ENCODE measurements at places on chromosomes 5 and 9.

- no peak for DNase-seq
Measured at GRCh38 chr5:61440596-61440995, 108.5 kb downstream of the ZSWIM6 start.

- no peak for DNase-seq
Measured at GRCh38 chr9:81610740-81611107, 78.6 kb downstream of the TLE1 start.

DNA sequence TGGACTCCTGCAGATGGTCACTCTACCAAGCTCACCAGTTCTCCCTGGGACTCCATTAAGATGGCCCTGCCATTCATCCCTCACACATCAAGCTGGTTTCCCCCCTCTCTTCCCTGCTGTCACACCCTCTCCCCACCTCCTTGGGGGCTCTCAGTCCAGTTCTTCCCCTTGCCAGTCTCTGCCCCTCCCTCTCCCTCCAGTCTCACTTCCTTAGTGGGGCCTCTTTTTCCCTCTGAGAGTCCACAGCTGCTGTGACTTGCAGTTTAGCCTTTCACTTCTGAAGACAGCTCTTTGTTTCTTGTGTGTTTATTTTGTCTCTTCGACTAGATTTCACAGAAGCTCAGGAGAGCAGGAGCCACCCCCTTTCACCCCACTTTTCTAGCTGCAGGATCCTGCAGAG is 10.5 kb downstream of the DOCK2 start:
- DNase-seq, result no peak

GRCh38 chr5:35803191-35803651 is 53.5 kb upstream of the IL7R start:
- DNase-seq, result no peak

- no peak for DNase-seq
Measured at GRCh38 chr5:111478266-111478665, 34.1 kb downstream of the STARD4 start.

DNA sequence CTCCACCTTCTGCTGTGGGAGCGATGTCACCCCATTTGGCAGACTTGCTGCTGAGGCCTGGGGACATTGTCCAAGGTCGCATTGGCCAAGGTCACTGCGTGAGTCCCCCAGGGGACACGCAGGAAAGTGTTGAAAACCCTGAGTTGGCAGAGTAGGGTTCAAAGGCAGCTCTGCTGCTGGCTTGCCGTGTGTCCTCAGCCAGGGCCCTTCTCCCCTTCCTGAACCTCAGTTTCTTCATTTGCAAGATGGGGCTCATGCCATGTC is 14.0 kb downstream of the ASS1 start:
- no peak for DNase-seq

DNA sequence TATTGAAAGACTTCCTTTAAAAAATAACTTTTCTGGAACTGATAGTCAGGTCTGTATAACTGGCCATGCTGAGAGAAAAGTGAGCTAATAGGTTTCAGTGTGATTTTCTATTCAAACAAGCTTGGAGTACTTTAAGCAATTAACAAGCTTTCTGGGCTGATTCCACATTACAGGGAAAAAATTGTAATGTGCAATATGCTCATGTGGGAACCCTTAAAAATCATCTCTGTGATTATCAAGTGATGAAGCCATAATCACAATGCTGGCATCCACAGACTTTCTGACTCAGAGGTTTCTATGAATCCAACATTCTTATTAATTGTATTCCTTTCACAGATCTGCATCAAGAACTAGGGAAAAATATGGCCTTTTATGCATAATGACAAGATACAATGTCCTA is 212.2 kb upstream of the ACO1 start:
- no peak for DNase-seq

- no peak for DNase-seq
Measured at GRCh38 chr9:90058182-90058763, 453.5 kb downstream of the GADD45G start.

- DNase-seq, result no peak
Measured at GRCh38 chr5:142114687-142115086, 6.1 kb downstream of the NDFIP1 start.

DNA sequence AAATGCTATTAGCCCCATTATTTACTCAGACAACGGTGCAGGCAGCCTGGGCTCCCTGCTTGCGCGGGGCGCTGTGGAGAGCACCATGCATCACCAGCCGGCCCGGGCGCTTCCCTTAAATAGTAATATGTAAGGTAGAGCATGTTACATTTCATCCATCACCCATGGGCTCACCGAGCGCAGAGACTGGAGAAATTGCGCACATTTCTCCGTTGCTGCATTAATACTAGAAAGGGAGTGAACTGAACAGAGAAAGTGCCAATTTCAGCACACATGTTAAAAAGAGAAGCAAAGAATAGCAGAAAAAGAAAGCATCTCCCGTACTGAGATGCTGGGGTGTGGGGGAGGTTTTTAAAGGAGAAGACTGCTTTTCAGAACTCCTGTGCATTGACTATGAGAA is 400.3 kb downstream of the ZSWIM6 start:
- DNase-seq, result no peak

All from GM12864 (cell line).